GF-D8 (cell line): ENCODE measurements at places on chromosomes 7 and 10.

DNA sequence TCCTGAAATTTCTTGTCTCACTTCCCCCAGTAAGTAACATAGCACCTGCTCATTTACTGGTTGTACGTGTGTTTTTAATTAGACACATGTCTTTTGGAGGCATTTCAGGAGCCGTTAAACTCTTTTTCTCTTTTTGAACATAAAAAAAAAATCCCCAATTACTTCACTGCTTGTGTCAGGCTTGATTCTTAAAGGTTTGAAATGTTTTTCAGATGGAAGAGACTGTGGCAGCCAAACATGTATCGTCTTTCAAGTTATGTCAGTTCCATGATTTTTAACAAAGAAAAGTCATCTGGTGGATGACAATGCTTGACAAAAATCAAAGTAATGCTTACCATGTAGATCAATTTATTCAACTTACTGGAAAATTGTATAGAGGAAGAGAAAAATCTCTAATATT lies 585.8 kb downstream of the GATA3 start:
- DNase-seq, result no peak

DNA sequence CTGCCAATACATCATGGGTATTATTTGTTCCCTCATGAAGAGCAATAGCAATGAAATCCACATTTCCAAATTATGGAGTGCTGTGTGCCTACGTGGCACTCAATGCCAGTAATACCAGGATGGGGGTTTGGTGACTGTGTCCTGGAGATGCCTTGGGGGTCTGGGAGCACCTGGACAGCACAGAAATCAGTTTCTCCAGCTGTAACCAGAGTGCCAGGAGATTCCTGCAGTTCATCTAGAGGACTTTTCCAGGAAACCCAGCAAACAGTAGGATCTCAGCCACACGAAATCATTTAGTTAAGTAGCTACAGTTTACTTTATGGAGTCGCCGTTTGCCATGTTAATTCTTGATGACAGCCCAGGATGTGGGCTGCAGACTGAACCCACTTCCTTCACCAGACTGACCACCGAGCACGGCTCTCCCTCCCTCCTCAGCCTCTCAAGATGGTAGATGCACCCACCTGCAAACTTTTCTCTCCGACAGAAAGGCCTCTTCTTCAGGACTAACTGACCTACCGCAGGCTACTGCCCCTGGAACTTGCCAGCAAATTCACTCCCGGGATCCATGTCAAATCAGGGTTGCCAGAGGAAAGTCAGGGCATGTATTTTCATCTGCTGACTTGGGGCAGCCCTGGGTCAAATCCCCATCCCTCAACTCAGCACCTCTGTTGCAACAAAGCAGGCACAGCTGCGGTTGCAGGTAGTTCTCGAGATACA lies 30.3 kb downstream of the MKI67 start:
- no peak for DNase-seq

GRCh38 chr10:132065491-132066105 lies at the start of gene JAKMIP3:
JAKMIP3 (plus strand) TSS chr10:132065946; CDS start chr10:132104809, 38,863 bp downstream.
- DNase-seq, result no peak

GRCh38 chr7:65449505-65449852 lies 75.8 kb downstream of the ZNF92 start:
- no peak for DNase-seq

GRCh38 chr10:3365630-3366029 lies 193.0 kb upstream of the PITRM1 start:
- no peak for DNase-seq

DNA sequence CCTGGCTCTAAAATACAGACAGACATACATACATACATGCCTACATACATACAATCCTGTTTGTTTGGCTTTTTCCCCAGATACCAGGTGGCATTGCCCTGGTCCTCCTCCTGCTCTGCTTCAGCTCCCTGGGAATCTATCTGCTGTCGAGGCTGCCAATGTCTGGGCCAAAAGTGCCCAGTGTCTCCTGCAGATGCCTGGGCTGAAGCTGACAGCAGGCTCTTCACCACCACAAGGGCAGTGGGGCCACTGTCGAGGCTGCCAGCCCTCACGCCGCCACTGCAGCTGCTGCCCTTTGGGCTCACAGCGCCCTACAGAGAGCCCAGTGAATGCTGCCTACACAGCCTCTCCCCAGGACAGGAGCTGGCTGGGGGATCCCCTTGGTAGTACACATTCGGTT lies 18.0 kb upstream of the STN1 start:
- no peak for DNase-seq

DNA sequence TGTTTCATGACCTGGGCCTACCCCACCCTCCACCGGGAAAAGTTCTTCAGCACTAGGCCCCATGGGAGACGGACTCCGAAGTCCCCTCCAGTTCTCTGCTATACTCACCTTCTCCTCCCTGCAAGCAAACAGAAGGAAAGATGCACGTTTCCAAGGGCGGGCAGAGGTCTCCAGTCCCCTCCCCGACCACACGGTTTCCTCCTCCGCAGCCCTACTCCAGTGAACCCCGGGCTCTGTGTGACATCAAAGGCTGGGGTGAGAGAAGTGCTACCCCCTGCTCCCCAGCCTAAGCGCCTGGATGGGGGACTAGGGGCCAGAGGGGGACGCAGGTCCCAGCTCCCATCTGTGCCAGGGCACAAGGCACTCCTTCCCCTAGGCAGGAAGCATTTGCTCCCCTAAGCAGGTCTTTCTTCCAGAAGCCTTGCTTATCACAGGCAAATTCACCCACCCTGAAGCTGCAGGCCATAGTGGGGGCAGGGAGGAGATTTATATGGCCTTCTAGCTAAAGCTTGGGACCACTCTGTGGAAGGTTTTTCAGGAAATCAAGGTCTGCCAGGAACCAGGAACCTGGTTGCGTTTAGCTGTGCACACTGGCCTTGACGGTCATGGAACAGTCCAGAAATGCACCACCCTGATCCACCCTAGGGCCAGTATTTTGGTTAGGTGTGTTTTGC lies 52.8 kb downstream of the ASB13 start:
- no peak for DNase-seq

DNA sequence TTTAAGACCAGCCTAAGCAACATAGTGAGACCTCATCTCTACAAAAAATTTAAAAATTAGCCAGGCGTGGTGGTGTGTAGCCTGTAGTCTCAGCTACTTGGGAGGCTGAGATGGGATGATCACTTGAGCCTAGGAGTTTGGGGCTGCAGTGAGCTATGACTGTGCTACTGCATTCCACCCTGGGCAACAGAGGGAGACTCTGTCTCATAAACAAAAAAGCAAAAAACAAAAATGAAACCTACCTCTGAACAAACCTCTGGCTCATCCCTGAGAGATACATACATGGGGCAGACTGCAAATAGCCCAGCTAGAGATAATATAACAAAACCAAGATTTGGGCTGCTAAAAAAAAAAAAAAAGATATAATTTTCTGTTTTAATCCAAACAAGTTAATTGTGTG lies 19.5 kb downstream of the C10orf67 start:
- no peak for DNase-seq

GRCh38 chr10:76126607-76127527 lies 695.4 kb downstream of the LRMDA start:
- DNase-seq, result peak; percentile 44

GRCh38 chr7:16619979-16620408 lies 25.6 kb downstream of the ANKMY2 start:
- DNase-seq, result no peak

GRCh38 chr10:18666810-18667209 lies 7.6 kb downstream of the ARL5B start:
- DNase-seq, result no peak

DNA sequence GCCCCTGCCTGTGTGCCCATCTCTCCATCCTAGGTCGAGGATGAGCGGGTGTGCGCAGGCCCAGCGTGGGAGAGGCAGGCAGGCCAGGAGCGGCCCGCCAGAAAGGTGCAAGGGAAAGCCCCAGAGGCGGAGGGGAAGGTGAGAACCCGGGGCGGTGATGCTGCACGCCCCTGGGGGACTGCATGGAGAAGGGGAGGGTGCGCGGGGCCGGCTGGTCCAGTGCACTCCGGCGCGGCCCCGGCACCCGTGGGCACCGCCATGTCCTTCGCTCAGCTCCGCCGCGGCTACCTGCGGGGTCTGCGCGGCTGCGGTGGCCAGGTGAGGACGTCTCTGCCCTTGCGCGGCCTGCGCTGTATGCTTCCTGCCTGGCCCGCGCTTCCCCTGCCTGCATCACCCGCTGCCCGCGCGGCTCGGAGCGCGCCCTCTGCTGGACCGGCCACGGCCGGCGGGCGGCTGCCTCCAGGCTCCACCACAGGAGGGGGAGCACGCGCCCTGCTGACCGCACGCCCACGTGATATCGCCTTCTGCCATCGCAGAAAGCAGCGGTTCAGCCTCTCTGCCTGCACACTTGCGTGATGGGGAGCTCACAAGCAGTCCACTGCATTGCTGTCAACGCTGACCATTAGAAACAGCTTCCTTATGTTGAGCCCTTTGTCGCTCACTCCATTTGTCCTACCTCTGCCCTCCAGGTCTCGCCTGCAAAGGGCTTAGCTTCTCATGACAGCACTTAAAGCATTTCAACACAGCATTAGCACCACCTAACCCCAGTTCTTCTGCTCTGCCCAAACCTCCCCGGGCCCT lies 73.9 kb downstream of the CXCL12 start:
- no peak for DNase-seq

- DNase-seq, result no peak
Observed at GRCh38 chr10:86711513-86712316, 43.4 kb downstream of the LDB3 start.

DNA sequence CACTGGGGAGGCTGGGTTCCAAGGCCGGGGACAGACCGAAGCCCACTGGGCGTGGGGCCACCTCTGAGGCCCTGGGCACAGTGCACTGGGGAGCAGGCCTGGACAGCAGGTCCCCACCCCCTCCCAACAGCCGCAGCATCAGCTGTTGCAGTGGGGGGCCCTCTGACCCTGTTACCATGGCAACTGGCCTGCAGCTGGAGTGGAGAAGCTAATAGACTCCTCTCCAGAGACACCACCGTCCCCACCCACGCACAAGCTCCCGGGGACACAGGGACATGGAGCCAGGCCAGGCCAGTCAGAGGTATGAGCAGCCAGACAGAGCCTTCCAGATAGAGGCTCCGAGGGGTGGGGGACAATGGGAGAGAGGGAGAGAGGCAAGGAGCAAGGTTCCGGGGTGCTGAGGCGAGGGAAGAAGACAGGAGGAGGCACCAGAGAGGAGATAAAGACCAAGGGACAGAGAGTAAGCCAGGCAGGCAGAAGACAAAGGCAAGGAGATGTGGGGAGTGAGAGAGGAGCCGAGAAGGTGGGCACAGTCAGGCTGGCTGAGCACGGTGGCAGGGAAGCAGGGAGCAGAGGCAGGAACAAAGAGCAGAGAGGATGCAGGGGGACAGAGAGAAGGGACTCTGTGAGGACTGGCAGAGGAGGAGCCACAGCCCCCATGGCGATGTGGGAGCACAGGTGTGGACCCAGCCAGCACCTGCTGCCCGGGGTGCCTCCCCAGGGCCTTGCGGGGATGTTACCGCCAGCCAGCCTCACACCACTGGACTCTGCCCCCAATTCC lies 6.7 kb downstream of the KCNH2 start:
- no peak for DNase-seq

DNA sequence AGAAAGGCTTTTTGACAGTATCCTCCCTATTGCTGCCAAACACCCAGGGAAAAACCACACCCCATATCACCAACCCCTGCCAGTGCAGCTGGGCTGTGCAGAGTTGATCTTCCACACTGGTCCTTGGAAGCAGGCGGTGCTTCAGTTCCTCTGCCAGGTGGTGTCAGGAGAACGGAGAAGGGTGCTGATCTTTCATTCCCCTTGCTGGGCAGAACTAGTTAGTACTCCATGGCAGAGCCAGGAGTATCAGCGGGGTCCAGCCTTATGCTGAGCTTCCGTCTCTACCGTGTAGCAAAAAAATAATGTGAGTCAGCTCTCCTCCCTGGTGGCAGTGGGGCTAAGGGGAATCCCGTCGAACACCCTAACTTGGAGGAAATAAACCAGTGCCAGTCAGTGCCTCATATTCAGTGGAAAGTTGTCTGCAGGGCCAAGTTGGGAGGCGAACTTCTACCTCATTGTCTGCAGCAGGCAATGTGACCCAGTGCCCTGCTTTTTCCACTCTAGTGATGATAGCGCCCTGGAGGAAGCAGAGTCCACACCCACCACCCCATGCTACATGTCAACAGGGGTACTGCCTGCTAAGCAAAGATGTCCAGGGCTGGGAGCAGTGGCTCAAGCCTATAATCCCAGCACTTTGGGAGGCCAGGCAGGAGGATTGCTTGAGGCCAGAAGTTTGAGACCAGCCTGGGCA lies 175.4 kb downstream of the AUTS2 start:
- no peak for DNase-seq

GRCh38 chr10:61130366-61130765 lies 186.4 kb upstream of the RHOBTB1 start:
- DNase-seq, result no peak

DNA sequence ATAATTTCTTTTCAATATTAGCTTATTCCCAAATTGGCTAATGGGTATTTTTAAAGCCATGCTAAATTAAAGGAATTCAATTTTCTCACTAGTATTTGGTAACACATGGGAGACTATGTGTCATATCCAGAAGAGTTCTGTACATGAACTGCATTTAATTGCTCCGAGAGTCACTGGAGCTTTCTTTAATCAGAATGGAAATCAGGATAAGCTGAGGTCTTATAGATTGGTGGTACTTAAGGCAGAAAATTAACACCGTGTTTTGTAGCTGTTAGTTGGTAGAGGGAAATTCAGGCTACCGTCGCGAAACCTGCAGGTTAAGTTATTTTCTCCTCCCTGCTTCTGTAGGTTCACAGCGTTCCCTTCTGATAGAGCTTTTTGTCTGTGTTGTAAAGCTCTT lies at the start of gene WEE2:
WEE2 (plus strand) TSS at position 3 of the 400 bp plus-strand sequence. CDS start 406 bp downstream, outside the sequence.
- no peak for DNase-seq

GRCh38 chr10:3525832-3526449 lies 259.1 kb downstream of the KLF6 start:
- DNase-seq, result no peak

DNA sequence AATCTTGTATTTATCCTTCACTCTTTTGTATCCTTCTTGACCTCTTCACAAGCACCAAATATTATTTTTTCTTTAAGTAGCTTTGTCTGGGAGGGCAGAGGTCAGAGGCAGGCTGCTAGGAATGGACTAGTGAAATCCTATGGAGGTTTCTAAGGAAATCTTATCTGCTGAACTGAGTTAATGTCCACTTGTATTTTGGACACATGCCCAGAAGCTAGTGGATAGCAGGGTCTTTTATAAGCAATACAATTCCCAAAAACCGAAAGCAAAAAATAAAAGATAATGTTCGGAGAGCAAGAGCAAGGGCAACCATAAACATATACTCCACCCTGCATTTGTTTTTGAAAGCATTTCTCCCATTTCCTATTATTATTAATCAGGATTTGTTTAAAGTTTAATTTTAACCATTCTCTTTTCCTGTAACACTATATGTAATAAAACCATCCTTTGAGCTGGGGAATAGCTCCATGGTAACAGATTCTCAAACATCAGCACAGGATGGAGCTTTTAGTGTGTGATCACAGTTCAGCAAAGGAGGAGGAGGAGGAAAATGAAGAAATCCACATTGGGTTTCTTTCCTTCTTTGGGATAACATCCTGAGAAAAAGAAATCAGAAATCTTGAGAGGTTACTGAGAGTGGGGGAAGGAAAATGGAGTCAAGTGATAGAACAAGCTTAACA lies 328.2 kb upstream of the LRRN3 start:
- no peak for DNase-seq

GRCh38 chr10:127407551-127407950 lies 141.6 kb upstream of the NPS start:
- DNase-seq, result no peak
